ENCODE measurements at places on chromosomes 4 and X.

GRCh38 chrX:6962006-6962355, 185.5 kb upstream of the STS start:
- no peak for DNase-seq

- DNase-seq = no peak
Measured at GRCh38 chr4:93103042-93103441, 725.5 kb upstream of the ATOH1 start.

DNA sequence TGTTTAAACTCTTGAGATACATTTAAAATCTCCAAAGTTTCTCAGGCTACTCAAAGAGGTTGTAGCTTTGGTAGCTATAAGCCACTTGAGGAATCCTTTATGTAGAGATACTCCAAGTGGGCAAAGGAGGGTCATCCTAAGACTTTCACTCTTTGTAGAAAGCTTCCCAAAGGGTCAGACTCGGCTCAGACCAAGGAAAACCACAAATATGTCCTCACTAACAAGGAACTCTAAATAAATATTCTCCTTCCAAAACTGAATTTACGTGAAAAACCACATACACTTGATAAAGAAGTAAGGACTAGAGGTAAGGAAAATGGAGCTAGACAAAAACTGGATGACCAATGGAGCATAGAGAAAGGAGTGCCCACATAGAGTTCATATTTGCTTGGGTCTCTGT, 41.7 kb upstream of the DDX60 start:
- no peak for DNase-seq

- no peak for DNase-seq
Measured at GRCh38 chr4:104451573-104451972, 43.1 kb downstream of the CXXC4 start.

DNA sequence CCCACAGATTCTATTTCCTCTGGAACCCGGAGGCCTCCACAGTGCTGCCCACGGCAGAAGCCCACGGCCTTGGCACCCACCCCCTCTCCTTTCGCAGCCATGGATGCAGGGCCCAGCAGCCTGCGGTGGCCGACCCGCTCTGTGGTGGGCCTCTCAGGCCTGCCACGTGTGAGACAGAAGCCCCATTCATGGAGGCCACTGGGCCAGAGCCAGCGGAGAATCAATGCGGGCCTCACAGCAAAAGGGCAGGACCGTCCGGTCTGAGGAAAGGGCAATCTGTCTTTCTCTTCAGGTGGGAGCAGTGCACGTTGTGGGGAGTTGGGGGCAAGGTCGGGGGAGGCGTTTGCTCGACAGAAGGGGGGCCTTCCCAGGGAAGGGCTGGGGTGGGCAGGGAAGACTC, 8.4 kb upstream of the HAUS7 start:
- no peak for DNase-seq

GRCh38 chr4:134777606-134778005, 576.0 kb upstream of the PABPC4L start:
- no peak for DNase-seq

- DNase-seq = no peak
Measured at GRCh38 chrX:150842198-150842685, 56.2 kb downstream of the CD99L2 start.

GRCh38 chr4:6986072-6986780, 56.9 kb upstream of the TADA2B start:
- no peak for DNase-seq

DNA sequence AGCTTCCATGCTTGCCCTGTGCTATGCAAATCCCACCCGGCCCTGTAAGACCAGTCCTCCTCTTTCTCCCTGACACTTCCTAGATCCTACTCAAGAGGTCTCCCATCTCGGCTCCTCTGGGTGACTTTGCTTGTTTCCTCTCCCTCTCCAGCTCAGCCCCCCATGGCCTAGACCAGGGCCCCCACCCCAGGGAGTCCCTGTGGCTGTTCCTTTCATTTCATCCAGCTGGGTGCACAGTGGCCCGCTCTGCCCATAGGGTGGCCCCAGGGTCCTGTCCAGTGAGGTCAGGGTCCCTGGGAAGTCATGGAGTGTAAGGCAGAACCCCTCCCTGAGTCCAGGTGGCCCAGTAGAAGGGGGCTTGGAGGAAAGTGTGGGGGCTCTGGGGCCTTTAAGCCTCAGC, 52.3 kb upstream of the NKX1-1 start:
- DNase-seq = no peak

DNA sequence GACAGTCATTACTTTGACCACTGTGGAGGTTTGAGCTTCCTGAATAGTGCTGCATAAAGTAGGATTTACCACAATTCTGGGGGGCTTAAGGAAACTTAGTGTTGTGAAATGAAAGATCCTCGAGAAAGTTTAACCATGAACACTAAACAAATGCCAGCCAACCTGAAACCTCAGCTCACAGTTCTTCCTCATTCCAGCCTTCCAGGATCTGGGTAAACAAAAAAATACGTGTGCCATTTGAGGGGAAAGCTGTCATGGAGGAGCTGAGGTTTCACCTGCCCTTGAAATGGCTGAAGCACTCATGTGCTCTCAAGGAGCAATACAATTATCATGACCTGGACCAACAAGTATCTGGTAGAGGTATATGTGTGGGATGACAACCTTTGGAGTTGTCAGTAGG, 142.7 kb downstream of the NPNT start:
- DNase-seq = no peak

GRCh38 chr4:114323841-114324240, 274.8 kb upstream of the UGT8 start:
- no peak for DNase-seq

DNA sequence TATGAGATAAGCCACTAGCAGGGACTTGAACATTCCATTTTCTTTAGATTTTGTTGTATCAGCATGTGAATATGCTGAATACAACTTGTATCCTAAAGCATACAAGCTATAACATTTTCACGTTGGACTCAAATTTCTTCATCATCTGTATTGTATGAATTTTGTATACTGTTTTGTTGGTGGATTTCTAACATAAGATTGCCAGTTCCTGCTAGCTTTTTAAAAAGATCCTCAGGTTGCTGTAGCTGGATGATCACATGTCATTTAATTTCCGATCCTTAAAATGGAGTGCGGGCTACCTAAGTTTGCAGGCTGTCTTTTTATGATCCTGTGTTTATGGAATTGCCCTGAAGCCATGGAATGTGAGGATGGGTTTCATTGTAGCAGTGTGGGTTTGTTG, 6.9 kb downstream of the PDLIM5 start:
- DNase-seq = no peak

- DNase-seq = no peak
Measured at GRCh38 chr4:73841243-73841925, 4.9 kb downstream of the CXCL6 start.

- DNase-seq = no peak
Measured at GRCh38 chr4:59537246-59537886, 1662.8 kb upstream of the ADGRL3 start.

DNA sequence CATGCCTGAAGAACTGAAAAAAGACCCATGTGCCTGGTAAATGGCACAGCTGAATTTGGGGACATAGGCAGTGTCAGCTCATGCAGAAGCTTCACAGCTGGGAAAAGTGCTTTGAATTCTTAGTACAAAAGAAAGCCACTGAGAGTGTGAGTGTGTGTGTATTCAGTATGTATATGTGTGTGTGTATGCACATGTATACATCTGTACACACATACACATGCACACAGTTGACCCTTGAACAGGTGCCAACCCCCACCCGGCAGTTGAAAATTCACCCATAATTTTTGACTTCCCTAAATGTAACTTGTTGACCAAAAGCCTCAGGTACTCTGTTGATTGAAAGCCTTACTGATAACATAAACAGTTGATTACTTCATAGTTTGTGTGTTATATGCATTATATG, 49.5 kb upstream of the ENPP6 start:
- peak; percentile 14 for DNase-seq

GRCh38 chrX:114964374-114964773, 53.0 kb downstream of the IL13RA2 start:
- no peak for DNase-seq

- DNase-seq = peak; percentile 84
Measured at GRCh38 chr4:55356991-55357461, 11.0 kb downstream of the SRD5A3 start.

DNA sequence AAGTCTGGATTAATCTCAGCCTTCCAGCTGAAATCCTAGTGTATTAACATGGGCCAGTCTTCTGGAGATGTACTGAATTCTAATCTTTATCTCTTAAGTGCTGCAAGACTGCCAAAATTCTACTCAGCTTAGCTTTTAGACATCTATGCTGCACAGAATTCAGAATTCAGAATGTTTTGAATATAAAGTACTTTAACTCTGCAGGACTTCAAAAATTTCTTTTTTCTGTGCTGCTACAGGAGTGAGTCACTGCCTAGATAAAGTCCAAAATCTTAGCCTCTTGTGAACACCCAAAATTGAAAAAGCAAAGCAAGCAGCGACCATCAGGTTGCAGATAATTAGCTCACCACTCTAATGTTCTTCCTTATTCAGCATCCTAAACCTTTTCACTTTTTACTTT, 1092.6 kb upstream of the PCDH10 start:
- no peak for DNase-seq

- DNase-seq = no peak
Measured at GRCh38 chr4:7518871-7519637, 84.3 kb upstream of the PSAPL1 start.

DNA sequence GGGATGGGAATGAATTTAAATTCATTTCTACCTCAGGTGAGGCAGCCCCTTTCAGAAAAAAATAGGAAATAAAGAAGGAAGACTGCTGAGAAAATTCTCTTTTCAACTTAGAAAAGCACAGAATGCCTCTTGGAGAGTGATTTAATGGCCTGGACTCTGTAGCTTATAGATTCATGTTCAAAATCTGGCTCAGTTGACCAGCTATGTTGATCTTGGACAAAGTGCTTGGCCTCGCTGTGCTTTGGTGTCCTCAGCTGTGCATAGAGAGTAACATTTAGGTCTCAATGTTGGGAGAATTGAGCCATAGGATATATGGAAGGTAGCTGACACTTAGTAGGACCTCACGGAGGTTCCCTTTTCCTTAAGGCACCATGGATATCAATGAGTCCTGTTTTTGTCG, 49.7 kb upstream of the SFRP2 start:
- no peak for DNase-seq

DNA sequence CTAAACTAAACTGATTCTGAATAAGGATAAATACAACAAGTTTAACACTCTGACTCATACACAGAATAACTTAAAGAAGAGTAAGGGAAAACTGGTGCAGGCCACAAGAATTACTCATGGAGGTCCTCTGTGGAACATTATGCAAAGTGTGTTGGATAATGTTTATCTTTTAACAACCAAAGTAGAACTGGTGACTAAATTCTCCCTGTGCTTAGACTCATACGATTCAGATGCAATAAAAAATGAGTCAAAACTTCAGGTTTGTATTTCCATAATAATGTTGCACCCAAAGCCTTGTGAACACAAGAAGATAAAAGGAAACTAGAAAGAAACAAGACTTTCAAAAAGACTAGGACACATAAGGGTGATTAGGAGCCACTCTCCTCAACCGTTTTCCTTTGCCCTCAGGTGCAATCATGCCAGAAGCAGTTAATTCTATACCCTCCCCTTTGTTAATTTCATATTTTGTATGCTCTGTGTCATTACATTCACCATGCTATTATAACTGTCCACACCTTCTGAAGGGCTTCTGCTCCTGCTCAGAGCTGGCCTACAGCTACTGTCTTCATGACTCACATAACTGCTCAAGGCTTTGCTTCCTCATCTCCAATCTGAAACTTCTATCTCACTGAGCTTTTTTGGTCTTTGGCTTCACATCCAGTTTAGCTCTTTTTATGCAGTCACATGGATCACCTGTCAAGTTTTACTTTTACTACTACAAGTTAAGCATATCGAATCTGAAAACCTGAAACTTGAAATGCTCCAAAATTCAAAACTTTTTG, 60.2 kb downstream of the KCNIP4 start:
- DNase-seq = no peak

DNA sequence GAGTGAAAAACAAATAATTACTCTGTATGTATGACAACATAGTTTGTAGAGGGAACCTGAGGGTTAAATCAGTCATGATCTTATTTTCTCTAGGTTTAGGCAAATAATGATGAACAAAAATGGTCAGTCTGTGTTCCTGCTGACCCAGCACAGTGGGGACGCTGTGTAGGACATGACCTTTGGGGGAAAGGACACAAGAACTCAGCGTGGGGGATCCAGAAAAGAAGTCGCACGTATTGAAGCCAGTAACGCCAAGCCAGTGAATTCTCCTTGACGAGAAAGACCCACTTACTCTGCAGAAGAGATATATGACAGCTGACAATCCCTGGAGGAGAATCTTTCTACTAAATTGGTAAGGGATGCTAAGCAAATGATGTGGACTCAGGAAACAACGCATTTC, 36.6 kb downstream of the HELT start:
- DNase-seq = no peak

DNA sequence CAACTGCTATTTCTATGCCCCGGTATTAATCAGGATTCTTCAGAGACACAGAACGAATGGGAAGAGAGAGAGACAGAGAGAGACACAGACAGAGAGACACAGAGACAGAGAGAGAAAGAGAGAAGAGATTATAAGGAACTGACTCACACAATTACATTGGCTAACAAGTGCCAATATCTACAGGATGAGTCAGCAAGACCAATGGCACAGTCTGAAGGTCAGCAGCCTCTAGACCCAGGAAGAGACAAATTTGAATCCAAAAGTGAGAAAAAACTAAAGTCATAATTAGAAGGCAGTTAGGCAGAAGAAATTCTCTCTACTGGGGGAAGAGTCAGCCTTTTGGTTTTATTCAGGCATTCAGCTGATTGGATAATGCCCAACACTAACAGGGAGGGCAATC, 187.3 kb downstream of the MAB21L2 start:
- DNase-seq = no peak

DNA sequence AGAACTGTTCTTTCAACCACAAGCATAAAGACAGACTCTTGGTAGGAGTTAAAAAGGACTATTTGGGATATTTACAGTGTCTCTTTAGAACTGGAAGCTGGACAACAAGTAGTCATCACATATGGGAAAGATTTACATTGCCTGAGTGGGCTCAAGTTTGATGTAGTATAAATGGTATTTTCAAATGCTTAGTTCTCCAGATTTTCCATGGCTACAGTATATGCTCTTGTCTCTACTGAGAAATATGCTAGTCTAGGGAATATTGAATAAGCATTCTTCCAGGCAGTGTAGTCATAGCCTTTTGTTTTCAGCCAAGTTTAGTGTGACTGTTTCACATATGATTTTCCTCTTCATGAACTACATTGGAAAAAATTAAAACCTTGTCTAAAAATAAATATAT, 315.6 kb downstream of the ARHGAP24 start:
- no peak for DNase-seq

DNA sequence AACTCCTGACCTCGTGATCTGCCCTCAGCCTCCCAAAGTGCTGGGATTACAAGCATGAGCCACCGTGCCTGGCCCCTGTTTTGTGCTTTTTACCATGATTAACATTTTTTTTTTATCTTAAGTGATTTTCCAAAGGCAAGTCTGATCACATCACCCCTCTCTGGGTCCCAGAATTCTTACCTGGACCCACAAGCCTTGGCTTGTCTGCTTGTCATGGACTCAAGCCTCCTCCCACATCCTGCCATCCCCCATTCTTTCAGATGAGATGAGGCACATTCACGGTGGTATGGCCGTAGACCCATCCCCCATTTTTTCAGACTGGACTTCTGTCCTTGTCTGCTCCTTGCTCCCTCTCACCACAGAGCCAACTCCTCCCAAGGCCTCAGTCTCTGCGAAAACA, 55.3 kb downstream of the APLN start:
- no peak for DNase-seq

GRCh38 chr4:164467493-164467892, 286.4 kb upstream of the SMIM31 start:
- no peak for DNase-seq

- DNase-seq = no peak
Measured at GRCh38 chrX:21863241-21863640, 7.5 kb downstream of the YY2 start.

GRCh38 chrX:47169273-47169672, 24.3 kb downstream of the RBM10 start:
- DNase-seq = no peak
